ENCODE measurements at places on chromosomes 5 and 9.

- no peak for DNase-seq
These were observed 50.4 kb upstream of the CDKN2AIPNL start for GRCh38 chr5:134462047-134462575.

- peak; percentile 59 for DNase-seq
These were observed 861 bp downstream of the ZFYVE16 start for GRCh38 chr5:80408484-80409366.

GRCh38 chr5:139049780-139050179 lies 148.4 kb downstream of the SIL1 start:
- DNase-seq, result no peak

GRCh38 chr5:129905473-129906176 lies 1.4 kb downstream of the CHSY3 start:
- DNase-seq, result peak; percentile 6

GRCh38 chr5:106392766-106393165 lies 1278.0 kb downstream of the EFNA5 start:
- no peak for DNase-seq

DNA sequence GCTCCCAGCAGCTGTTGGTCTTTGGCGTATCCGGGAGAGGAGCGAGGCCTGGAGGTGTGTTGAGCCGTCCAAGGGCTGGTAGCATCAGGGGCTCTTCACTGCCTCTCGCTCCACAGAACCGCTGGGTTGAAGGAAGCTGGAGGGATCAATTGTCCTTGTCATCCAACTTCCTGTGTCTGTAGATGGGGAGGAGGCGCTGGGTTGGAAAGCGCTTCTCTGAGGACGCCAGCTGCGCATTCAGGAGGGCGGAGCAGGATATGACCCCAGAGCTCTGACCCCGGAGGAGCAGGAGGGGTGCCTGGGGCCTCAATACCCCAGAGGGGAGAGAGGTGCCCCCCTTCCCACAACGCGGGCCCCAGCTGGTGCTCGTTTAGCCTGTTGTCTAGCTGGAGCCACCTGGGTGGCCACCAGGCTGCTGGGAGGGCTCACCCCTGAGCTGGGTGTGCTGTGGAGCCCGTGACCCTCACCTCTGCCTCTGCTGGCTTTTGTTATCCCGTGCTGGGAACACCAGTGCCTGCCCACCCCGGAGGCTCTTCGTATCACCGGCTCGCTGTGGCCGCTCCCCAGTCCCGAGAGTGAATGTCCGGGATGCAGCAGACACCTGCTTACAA lies 2.0 kb upstream of the DBH start:
- DNase-seq, result no peak

- DNase-seq, result no peak
These were observed 113.2 kb upstream of the SNX2 start for GRCh38 chr5:122661496-122662180.

- DNase-seq, result no peak
These were observed 29.0 kb downstream of the MED10 start for GRCh38 chr5:6349387-6349786.

DNA sequence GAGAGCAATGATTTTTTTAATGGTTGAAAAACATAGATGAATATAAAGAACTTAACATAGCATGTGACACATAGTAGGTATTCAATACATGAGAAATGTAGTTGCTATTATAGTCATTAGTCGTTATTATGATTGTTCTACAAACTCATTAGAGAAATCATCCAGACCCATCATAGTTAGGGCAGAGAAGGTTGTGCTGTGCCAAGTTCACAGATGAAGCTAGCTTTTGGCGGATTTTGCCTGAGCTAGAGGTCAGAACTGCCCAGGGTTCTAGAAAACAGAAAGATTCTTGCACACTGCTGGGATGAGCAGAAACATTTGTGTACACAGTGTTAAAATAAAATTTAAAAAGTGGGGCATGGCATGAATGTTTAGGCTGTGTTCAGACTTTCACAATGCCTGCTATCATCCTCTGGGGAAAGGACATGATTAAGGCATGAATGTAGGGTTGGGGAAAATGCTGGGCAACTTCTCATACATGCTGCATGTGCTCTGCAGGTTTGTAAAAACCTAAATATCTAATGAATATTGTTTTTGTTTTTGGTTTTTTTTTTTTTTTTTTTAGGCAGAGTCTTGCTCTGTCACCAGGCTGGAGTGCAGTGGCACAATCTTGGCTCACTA lies 33.3 kb upstream of the RAD23B start:
- no peak for DNase-seq

- no peak for DNase-seq
These were observed 339.9 kb downstream of the ARL15 start for GRCh38 chr5:53970475-53970874.

- DNase-seq, result no peak
These were observed 71.9 kb downstream of the ITGA1 start for GRCh38 chr5:52859628-52860027.

DNA sequence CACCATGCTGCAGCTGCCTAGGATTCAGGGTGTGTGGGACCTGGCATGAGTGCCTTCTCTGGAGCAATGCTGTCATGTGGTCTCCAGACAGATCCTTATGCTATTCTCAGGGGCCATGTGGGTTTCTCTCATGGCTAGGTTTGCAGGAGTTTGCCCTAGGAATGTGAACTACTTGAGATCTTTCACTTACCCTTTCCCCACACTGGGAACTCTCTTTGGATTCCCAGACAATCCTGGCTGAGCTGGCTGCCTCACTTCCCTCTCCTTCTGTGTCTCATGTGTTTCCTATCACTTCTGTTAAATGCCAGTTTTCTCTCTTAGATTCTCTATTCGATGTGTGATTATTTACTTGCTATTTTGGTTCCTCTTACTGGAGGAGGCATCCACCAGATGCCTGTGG lies 270.2 kb upstream of the RASA1 start:
- DNase-seq, result no peak

DNA sequence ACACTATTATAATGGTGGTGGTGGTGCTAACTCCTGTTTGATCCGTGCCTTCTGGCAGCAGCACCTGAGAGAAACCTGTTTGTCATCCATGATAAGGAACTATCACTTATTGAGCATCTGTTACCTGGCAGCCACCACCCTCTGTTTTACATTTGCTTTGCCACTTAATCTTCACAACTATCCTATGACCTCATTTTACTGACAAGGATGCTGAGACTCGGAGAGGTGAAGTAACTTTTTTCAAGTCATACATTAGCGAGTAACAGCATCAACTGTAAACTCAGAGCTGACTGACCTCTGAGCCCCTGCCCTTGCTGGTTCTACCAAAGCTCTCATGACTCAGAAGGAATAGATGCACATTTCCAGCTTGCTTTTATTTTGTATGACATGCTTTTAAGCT lies 81.1 kb downstream of the EGFLAM start:
- DNase-seq, result no peak

- DNase-seq, result no peak
These were observed 158.1 kb upstream of the ADRA1B start for GRCh38 chr5:159758189-159758588.

DNA sequence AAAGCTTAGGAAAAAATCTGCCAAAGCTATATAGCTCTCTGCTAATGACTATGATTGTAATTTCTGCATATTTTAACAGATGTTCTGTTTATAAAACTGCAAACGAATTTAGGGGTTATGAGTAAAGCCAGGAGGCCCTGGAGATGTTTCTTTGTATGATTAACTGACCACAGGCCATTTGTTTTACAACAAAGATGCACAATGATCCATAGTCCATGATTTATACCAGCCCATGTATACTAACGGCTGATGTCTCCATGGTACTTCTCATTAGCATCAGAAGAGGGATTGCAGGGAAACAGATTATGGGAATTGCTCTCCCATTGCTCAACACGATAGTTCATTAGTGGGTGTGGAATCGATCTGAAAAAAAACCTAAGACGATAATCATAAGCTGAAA lies 78.9 kb downstream of the PPP2R2B start:
- no peak for DNase-seq

- no peak for DNase-seq
These were observed 28.4 kb downstream of the SKP1 start for GRCh38 chr5:134148316-134148715.

- no peak for DNase-seq
These were observed 446.4 kb upstream of the CCNG1 start for GRCh38 chr5:162990856-162991497.

- DNase-seq, result peak; percentile 45
These were observed 48.0 kb upstream of the CAST start for GRCh38 chr5:96614110-96614691.

GRCh38 chr9:216866-217265 lies 2.2 kb downstream of the DOCK8 start:
- no peak for DNase-seq

- no peak for DNase-seq
These were observed 64.1 kb downstream of the PDE4D start for GRCh38 chr5:59829386-59829785.

- DNase-seq, result no peak
These were observed 518.9 kb downstream of the CTNND2 start for GRCh38 chr5:11385251-11385900.

DNA sequence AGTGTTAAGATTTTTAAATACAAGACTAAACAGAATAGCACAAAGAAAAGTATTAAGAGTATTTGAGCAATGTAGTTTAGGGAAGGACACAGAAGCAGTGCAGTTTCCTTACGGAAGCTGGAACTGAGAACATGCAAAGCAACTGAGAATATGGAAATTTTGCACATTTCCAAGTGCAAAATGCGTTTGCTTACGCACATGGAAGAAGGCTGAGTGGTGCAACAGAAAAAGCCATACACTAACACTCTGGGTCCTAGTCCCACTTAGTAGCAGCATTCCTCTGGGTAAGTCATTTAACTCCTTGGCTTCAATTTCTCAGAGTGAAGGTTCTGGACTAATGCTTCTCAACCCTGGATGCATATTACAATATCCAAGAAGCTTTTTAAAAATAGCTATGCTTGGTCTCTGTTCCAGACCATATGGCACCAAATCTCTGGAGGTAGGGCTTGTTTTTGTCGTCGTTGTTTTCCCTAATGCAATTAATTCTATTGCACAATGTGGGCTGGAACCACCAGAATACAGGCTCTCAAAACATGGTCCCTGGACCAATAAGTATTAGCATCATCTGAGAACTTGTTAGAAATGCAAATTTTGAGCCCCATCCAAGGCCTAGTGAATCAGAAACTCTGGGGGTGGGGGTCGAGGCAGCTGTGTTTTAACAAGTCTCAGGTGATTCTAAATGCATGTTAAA lies 65.2 kb upstream of the DEPDC1B start:
- DNase-seq, result no peak

DNA sequence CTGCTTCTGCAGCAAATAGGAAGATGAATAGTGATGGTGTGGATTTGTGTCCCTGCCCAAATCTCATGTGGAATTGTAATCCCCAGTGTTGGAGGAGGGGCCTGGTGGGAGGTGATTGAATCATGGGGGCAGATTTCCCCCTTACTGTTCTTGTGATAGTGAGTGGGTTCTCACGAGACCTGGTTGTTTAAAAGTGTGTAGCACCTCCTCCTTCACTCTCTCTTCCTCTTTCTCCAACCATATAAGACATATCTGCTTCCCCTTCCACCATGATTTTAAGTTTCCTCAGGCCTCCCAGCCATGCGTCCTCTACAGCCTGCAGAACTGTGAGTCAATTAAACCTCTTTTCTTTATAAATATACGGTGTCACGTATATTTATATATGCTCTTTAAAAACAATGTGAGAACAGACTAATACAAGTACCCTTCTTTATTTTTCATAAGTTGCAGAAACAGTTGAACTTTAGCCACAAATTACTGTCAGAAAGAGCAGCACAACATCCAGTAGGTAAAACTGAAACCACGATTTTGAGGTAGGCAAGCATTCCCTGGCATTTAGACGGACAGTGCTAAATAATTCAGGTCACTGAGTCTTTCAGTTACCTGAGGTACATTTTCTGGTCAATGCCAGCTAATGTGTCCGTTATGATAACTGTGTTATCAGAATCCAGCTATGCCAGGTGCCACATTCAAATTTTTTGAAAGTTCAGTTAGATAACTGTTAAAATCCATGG lies 79.3 kb upstream of the SPEF2 start:
- no peak for DNase-seq

DNA sequence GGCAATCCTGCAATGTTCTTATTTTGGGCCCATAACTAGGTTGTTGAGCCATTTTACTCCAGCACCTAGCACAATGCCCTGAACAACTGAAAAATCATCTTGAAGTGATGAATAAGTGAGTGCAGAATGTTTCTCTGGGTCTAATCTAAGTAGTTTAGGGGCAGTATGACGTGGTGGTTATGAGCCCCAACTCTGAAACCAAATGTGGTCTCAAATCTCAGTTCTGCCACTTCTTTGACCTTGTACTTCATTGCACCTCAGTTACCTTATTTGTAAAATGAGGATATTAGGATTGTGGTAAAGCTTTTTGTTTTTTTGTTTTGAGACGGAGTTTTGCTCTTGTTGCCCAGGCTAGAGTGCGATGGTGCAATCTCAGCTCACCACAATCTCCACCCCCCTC lies 80.9 kb upstream of the SNX2 start:
- no peak for DNase-seq

DNA sequence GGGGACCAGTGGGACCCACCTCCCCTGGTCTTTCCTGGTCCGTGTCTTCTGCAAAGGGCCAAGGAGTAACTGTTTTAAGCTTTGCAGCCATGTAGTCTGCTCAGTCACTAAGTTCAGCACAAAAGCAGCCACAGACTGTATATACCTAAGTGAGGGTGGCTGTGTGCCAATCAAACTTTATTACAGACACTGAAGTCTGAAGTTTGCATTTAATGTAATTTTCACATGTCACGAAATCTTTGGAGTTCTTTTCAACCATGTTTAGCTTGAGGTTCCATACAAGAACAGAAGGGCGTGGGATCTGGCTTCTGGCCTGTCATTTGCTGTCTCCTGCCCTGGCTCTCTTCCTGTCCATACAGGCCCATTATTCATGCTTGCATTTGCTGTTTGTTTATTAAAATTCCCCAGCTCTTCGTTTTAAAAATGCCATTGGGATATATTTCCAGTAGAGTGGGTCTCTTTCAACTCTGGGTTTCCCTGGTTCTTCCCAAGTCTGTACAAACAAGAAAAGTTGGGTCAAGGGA lies 64.2 kb upstream of the ECM2 start:
- DNase-seq, result no peak

DNA sequence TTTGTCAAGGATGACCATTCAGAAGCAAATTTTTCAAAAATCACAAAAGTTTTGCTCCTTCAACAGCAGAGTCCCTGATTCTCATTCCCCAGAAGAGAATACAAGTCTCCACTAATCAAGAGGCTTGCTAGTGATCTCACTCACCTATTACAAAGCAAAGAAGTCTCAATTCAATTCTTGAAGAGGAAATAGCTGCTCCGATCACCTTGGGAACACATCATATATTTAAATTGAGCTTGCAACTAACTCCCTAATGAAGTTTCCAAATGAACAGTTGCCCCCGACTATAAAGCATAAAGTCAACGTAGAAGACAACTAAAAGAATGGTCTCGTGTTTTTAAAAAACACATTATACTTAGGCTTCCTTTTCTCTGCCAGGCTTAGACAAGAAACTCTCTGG lies 1.6 kb downstream of the LIFR start:
- DNase-seq, result no peak

GRCh38 chr5:20266066-20266465 lies 278.1 kb upstream of the CDH18 start:
- DNase-seq, result no peak

- DNase-seq, result peak; percentile 68
These were observed 60.6 kb downstream of the SHB start for GRCh38 chr9:38008168-38009034.

- no peak for DNase-seq
These were observed 15.3 kb upstream of the RPL26L1 start for GRCh38 chr5:172943906-172944305.
